ENCODE measurements at places on chromosomes 4 and X. TPM values are rescaled to one million over a fixed set of nuclear protein-coding genes. Genes with fewer than 3 reads are reported as not detected.

DNA sequence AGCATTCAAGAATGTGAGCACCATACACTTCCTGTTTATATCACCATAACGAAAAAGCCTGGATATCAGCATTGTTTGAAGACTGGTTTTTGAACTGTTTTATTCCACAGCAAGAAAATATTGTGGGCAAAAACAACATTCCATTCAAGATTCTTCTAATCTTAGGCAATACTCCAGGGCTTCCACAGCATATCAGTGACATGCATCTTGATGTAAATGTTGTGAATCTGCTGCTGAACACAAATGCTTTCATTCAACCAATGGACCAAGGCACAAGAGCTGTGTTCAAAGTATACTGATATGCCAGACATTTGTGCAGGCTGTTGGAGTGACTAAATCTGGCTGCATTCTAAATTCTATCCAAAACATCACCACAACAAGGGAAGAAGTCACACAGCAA, 260.1 kb upstream of the ETNPPL start:
- H3K4me3 ChIP-seq, result no peak overlapping the region
- H3K27ac ChIP-seq, result no peak overlapping the region
- no peaks in the 10 kb centered on the region for H3K4me1 ChIP-seq
- no peak for DNase-seq
- no peaks in the 10 kb centered on the region for H3K36me3 ChIP-seq
- no peaks in the 10 kb centered on the region for H3K27me3 ChIP-seq

The FAM47A gene
- not detected for total RNA-seq

GRCh38 chrX:40249582-40249981, 151.8 kb upstream of the BCOR start:
- no peak overlapping the region for H3K27ac ChIP-seq
- peaks cover 9% of the 10 kb centered on the region for H3K4me1 ChIP-seq
- no peak for DNase-seq
- H3K27me3 ChIP-seq, result no peaks in the 10 kb centered on the region
- H3K4me3 ChIP-seq, result no peak overlapping the region
- no peaks in the 10 kb centered on the region for H3K36me3 ChIP-seq

DNA sequence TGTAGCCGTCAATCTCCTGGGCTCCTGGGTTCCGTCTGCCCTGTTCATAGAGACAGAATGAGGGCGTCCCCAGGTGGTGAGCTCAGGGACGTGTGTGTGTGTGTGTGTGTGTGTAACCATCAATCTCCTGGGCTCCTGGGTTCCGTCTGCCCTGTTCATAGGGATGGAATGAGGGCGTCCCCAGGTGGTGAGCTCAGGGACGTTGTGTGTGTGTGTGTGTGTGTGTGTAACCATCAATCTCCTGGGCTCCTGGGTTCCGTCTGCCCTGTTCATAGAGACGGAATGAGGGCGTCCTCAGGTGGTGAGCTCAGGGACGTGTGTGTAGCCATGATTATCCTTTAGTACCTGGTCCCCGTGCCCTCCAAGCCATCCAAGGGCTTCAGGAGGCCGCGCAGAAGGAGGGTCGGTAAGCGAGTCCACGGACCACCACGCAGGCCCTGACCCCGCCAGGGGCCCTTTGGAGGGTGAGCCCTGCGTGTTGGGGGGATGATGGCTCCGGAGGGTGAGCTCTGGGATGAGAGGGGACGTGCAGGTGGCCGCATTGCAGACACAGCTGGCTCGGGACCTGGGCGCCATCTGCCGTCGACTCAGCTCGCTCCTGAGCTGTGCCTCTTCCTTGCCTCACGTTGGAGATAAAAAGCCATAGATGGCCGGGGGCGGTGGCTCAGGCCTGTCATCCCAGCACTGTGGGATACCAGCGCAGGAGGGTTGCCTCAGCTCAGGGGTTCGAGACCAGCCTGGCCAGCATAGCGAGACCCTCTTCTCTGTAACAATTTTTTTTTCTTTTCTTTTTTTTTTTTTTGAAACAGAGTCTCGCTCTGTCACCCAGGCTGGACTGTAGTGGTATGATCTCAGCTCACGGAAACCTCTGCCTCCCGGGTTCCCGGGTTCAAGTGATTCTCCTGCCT, 5.4 kb upstream of the GTPBP6 start:
- DNase-seq, result peak; percentile 41
- peak overlapping the region; percentile 54 for H3K27ac ChIP-seq
- H3K4me3 ChIP-seq, result no peak overlapping the region
- H3K4me1 ChIP-seq, result peaks cover 31% of the 10 kb centered on the region

DNA sequence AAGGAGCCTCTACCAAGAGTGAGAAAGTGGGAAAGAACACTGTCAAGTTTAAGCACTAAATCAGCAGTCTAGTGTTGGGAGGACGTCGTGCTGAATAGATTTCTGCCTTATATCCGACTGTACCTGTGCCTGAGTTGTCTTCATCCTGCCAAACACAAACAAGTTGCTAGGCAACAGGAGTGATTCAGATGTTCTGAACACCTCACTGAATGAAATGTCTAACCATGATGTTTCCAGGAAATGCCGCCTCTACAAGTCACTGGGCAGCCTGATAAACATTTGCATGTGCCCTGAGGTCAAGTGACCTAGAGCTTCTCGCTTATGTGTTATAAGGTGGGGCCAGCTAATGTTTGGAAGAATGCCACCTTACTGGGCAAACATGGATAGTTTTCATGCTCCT, 37.9 kb downstream of the SGMS2 start:
- H3K27me3 ChIP-seq, result peaks cover 6% of the 10 kb centered on the region
- peaks cover 5% of the 10 kb centered on the region for H3K4me1 ChIP-seq
- DNase-seq, result no peak

The ITGB1BP2 gene
- total RNA-seq, result 3.5 TPM

The HSFX2 gene
- not detected for total RNA-seq

- no peaks in the 10 kb centered on the region for H3K36me3 ChIP-seq
- no peak for DNase-seq
Measured at GRCh38 chr4:13888112-13888511, 260.6 kb upstream of the BOD1L1 start.

DNA sequence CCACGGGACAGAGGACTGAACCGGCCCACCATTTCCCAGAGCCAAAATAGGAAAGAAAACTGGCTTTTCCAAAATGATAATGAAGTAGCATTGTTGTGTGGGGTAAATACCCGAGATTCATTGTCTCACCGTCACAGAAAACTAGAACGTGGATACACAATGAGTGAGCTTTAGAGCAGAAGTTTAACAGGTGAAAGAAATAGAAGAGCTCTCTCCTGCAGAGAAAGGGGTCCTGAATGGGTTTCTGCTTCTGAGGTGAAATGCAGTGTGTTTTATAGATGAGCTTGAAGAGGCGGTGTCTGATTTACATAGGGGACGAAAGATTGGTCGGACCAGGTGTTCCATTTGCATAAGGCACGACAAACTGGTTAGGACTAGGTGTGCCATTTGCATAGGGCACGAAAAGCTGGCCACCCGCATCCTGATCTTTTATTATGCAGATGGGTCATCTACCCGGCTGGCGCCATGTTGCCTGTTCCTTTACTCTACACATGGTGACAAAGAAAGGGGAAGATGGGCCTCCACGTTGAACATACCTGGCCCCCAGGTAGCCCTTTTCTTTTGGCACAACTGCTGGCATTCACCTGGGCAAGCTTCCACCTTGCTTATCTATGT, 118.1 kb downstream of the ATXN3L start:
- no peak overlapping the region for H3K4me3 ChIP-seq
- H3K36me3 ChIP-seq, result no peaks in the 10 kb centered on the region
- no peaks in the 10 kb centered on the region for H3K4me1 ChIP-seq
- no peak overlapping the region for H3K27ac ChIP-seq
- H3K27me3 ChIP-seq, result no peaks in the 10 kb centered on the region

The PCSK1N gene
- 8.5 TPM for total RNA-seq

- H3K27me3 ChIP-seq, result no peaks in the 10 kb centered on the region
- DNase-seq, result no peak
- H3K4me3 ChIP-seq, result no peak overlapping the region
- H3K4me1 ChIP-seq, result peaks cover 42% of the 10 kb centered on the region
- H3K27ac ChIP-seq, result peak overlapping the region; percentile 21
- H3K36me3 ChIP-seq, result no peaks in the 10 kb centered on the region
Measured at GRCh38 chrX:136203438-136203837, 47.8 kb downstream of the MAP7D3 start.

GRCh38 chr4:82642331-82642730, 80.5 kb upstream of the TMEM150C start:
- no peaks in the 10 kb centered on the region for H3K4me1 ChIP-seq
- H3K36me3 ChIP-seq, result no peaks in the 10 kb centered on the region

The UGT8 gene
- 0.17 TPM for total RNA-seq

GRCh38 chr4:16516796-16517439, 290.6 kb upstream of the TAPT1 start:
- no peaks in the 10 kb centered on the region for H3K4me1 ChIP-seq
- no peak for DNase-seq
- no peak overlapping the region for H3K27ac ChIP-seq
- no peaks in the 10 kb centered on the region for H3K36me3 ChIP-seq
- H3K4me3 ChIP-seq, result no peak overlapping the region

DNA sequence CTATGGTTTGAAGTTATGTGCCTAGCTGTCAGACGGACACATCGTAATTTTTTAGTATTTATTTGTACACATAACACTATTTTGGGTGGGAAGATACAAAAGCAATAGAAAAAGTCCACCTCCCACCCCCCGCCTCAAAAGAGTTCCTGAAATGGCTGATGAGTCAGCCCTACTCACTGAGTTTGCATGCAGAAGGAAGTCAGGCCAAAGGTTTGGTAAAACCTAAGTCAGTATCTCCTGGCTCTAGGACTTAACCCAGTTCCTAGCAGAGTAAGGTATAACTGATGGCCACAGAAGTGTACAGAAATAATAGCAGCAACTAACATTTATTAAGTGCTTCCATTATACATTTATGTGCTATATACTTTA, 2.9 kb upstream of the KLHL2 start:
- H3K4me1 ChIP-seq, result peaks cover 23% of the 10 kb centered on the region
- H3K27ac ChIP-seq, result no peak overlapping the region
- H3K4me3 ChIP-seq, result no peak overlapping the region

DNA sequence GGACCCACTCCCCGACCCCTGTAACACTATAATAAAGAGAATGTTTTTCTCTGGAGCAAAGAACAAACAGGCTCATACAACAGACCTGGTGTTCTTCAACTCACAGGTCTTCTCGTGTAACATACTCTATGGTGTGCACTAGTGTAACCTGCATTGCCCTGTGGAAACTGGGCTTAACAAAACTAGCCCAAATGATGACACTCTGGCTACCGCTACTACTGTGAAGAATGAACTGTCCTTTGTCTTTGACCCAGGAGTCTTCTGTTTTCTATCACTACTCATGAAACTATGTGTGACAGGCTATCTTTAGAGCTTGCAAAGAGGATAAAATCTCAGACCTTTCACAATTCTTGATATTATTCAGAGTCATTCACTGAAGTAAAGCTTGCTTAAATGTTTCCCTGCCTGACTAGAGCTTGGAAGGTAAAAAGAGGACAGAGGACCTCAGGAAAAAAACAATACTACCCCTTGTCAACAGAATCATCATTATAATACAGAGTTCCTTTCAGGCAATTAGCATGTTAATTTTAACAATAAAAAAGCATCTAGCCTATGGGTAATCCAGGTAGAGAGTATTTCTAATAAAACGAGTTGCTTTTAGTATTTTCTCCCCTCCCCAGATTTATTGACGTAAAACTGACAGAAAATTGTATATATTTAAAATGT, 59.2 kb downstream of the FSTL5 start:
- H3K4me3 ChIP-seq, result no peak overlapping the region
- no peak overlapping the region for H3K27ac ChIP-seq
- no peaks in the 10 kb centered on the region for H3K4me1 ChIP-seq
- no peaks in the 10 kb centered on the region for H3K36me3 ChIP-seq
- DNase-seq, result no peak

DNA sequence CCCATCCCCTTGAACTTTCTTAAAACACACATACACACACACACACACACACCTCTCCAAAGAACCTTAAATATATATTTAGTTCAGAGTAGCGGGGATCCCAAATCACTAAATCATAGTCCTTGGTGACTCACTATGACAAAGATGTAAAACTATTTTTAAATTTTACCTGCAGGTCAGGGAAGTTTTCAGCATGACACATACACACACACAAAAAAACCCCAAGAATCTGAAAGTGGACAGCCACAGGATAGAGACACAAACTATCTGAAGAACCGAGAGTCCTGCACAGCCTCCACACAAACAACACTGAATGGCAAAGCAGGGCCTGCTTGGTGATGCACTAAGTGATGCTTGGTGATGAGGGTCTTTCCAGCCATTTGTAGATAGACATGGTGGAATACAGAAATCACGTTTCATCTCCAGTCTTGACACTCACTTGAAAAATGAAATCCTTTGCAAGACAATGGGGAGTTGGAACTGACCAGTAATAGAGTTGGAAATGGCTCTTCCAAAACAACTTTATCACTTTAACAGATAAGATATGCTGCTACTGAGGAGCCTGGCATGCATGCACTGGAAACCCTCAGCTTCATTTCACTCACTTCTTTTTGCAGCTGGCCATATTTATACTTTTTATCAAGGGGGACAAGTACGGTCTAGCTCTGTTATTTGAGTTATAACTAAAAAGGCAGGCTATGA, 307.3 kb downstream of the RAPGEF2 start:
- H3K4me1 ChIP-seq, result no peaks in the 10 kb centered on the region
- no peak overlapping the region for H3K4me3 ChIP-seq
- H3K27ac ChIP-seq, result no peak overlapping the region
- H3K36me3 ChIP-seq, result no peaks in the 10 kb centered on the region
- no peaks in the 10 kb centered on the region for H3K27me3 ChIP-seq

DNA sequence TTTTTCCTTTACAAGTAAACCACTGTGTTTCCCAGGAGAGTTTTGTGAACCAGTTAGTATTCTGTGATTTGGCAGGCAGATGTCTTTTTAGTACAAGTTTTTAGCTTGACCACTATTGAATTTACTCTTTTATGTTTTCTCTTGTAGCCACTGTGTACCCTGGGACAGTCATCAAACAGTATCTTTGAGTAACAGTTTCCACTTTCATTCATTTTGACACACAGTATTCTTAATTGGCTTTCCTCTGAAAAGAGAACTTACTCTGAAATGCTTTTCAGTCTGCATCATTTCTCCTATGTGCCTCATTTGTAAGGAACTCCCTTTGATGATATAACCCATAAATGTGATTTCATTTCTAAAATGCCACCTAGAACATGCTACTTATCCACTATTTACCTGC, 476.5 kb downstream of the PDGFC start:
- H3K27ac ChIP-seq, result no peak overlapping the region
- H3K27me3 ChIP-seq, result no peaks in the 10 kb centered on the region
- DNase-seq, result no peak
- H3K4me3 ChIP-seq, result no peak overlapping the region

The SPANXA1 gene
- total RNA-seq, result not detected

DNA sequence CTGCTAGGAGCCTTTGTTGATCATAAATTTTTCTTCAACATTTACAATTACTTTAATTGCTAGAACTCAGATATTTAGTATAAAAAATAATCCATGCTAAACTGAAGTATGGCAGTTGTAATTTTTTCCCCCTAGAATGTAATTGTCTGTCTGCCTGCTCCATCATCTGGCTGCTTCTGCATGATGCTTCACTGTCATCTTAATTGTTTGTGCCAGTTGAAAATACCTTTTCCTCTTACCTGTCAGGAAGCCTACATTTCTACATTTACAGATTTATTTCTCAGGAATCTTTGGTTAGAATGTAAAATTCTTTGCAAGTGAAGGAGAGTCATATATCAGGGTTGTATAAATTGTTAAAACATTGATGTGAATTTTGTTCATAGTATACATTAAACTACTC, 348.6 kb downstream of the GRXCR1 start:
- H3K36me3 ChIP-seq, result no peaks in the 10 kb centered on the region
- no peak for DNase-seq
- H3K4me3 ChIP-seq, result no peak overlapping the region
- no peaks in the 10 kb centered on the region for H3K27me3 ChIP-seq
- H3K4me1 ChIP-seq, result no peaks in the 10 kb centered on the region

GRCh38 chrX:13109817-13110216, 65.4 kb upstream of the FAM9C start:
- no peaks in the 10 kb centered on the region for H3K4me1 ChIP-seq
- no peak overlapping the region for H3K27ac ChIP-seq
- no peaks in the 10 kb centered on the region for H3K27me3 ChIP-seq

The TBC1D9 gene
- 0.67 TPM for total RNA-seq

Measured in CD4-positive, alpha-beta memory T cell (primary cell).